GOT3 (cell line): ENCODE measurements at places on chromosomes 5 and 9.

GRCh38 chr5:89703817-89704216 is 705.7 kb downstream of the CETN3 start:
- no peak for DNase-seq

GRCh38 chr9:20713172-20713571 is 29.1 kb downstream of the FOCAD start:
- DNase-seq = no peak

DNA sequence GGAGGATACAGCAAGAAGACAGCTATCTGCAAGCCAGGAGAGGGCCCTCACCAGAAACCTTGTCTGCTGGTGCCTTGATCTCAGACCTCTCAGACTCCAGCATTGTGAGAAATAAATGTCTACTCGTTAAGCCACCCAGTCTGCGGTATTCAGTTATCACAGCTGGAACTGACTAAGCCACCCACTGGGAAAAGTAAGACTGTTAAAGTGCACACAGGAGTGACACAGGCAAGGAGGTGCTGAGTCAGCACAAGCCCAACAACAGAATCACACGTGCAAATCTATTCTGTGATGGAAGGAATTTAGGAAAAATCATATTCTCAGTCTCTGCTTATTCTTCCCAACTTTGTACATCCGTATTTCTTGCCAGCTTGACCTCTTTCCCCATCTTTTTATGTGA is 200.0 kb downstream of the NR2F1-AS1 start:
- no peak for DNase-seq

DNA sequence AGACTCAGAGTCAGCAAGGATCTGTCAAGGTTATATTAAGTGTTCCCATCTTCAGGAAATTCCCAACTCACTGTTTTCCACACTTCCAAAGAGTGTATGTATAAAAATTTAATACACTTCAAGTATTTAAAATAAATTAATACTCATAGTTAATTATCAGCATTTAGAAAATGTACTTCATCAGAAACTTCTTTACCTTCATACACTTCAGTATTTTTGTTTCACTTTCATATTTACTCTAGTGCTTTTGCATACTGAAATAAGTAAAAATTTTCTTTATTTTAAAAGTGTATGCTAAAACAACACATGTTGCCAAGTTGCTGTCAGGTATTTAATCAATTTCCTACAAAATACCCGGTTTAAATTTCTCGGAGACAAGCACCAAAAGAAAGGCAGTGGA is 16.5 kb downstream of the RICTOR start:
- no peak for DNase-seq

- DNase-seq = no peak
Measured at GRCh38 chr5:50292735-50293394, 148.2 kb downstream of the EMB start.

DNA sequence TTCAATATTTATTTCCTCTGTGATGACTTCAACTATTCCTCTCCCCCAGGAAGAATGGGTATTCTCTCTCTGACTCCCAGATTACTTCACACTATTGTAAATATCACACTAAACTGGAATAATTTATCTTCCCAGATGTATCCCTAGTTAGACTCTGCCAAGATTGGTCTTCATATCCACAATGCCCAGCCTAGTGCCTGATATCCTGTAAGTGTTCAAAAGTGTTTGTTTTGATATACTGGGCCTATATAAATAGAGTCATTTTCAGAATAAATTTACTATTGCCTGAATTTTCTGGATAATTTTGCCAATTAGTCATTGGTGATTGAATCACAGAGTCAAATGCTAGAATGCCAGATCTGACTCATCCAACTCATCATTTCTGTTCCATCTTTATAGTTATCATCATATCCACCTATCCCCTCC is 143.7 kb upstream of the TNC start:
- no peak for DNase-seq

GRCh38 chr9:119961774-119962424 is 592.7 kb upstream of the BRINP1 start:
- DNase-seq = no peak

GRCh38 chr5:141713616-141714309 is 31.7 kb upstream of the ARAP3 start:
- no peak for DNase-seq

GRCh38 chr9:98778711-98779530 is 17.4 kb downstream of the ANKS6 start:
- no peak for DNase-seq

- DNase-seq = no peak
Measured at GRCh38 chr9:110371411-110372007, 33.8 kb upstream of the TXNDC8 start.

GRCh38 chr5:125987677-125988255 is 435.4 kb upstream of the GRAMD2B start:
- DNase-seq = no peak

DNA sequence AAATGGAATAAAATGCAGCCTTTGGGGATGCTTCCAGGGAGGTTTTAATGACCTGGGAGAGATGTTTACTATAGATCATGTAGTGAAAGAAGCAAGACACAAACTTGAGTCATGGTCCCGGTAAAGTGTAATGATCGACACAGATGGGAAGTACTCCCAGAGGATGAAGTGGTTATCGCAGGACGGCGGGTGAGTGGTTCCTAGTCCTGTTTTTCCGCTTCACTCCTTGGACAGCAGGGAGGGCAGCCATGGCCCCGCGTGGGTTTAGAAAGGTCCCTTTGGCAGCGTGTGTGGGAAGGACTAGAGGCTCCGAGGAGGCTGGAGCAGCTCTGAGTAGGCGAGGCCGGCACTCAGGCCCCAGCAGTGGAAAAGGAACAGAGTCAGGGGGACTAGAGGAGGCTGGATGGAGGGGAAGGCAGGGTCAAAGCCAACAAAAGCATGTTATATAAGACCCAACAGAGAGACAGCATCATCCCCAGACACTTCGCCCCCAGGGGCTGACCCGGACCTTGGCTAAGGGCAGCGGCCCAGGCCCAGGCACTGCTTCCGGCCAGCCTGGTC is 49.2 kb upstream of the STXBP1 start:
- no peak for DNase-seq

DNA sequence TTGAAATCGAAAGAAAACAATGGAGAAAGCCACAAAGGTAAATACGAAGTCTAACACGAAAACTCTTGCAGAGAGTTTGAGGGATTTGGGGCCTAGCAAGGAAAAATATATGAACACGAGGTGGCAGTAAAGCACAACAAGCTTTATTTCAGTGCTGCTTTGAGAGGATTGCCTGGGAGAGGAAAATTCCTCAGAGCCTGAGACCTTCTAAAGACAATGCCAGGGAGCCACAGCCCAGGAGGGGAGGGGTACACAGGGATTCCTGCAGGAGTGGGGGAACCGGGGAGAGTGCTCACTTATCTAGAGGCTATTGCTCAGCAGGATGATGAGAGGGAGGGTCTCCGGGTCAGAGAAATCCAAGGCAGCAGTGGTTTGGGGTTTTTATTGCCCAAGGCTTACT is 134.9 kb upstream of the ADCY2 start:
- no peak for DNase-seq

DNA sequence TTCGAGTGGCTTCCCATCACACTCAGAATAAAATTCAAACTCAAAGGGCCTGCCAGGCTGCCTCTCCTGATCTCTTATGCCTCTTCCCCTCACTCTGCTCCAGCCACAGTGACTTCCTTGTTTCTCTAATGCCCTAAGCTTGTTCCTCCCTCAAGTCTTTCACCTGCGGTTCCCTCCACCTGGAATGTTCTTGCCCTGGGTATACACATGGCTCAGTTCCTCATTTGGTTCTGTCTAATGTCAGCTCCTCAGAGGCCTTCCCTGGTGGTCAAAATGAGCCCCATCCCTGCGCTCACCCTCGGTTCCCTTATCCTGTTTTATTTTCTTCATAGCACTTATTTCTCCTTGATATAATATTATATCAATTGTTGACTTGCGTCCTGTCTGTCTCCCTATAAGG is 12.7 kb upstream of the CYSTM1 start:
- DNase-seq = no peak

DNA sequence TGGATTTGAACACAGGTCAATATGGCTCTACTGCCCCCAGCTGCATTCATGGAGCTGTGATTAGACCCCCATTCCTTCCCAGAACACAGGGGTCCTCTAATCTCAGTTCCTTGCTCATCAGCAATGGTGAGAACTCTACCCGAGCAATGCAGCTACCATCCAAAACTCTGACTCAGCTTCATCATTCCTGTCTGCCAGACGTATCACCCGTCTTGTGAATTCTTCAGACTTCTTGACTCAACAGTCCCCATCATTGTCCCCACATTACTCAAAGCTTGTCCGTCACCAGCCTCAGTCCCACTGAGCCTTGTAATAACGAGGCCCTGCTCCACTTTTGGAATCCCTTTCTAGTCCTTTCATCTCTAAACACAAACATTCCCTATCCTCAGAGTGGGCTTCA is 36.3 kb upstream of the STX17 start:
- no peak for DNase-seq

GRCh38 chr5:157550663-157551062 is 24.9 kb downstream of the ADAM19 start:
- DNase-seq = no peak

- DNase-seq = no peak
Measured at GRCh38 chr9:127877566-127877998, at the start of gene AK1. Gene AK1, minus strand, starts transcription at chr9:127877675. Its CDS starts 3,058 bp downstream, at chr9:127874617.

- DNase-seq = peak; percentile 31
Measured at GRCh38 chr9:131678499-131679111, 61.3 kb downstream of the RAPGEF1 start.

- DNase-seq = no peak
Measured at GRCh38 chr9:125085703-125086477, 57.4 kb downstream of the SCAI start.

DNA sequence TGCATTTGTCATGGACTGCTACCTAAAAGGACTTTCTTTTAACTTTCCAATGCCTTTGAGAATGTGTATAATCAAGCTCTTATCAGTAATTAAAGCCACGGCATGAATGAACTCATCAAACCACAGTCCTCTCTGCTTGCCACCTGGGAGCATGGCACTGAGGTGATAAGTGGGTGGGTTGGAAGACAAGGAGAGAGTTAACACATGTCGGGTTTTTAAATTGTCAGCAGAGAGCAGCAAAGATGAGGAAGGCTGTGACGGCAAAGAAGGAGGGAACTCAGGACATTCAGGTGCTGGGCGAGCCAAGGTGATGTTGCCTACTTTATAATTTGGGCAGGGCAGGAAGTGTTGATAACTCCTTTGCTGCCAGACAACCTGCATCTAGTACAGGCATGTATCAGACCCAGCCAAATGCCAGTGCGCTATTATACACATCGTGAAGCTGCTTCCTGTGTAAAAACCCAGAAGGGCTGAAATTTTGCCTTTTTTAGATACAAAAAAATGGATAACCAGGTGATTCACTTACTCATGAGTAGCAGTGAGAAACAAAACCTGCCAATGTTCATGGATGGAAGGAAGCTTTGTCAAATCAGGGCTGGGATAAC is 269.1 kb downstream of the KIF4B start:
- no peak for DNase-seq

- no peak for DNase-seq
Measured at GRCh38 chr5:82151662-82152061, 126.5 kb downstream of the RPS23 start.

DNA sequence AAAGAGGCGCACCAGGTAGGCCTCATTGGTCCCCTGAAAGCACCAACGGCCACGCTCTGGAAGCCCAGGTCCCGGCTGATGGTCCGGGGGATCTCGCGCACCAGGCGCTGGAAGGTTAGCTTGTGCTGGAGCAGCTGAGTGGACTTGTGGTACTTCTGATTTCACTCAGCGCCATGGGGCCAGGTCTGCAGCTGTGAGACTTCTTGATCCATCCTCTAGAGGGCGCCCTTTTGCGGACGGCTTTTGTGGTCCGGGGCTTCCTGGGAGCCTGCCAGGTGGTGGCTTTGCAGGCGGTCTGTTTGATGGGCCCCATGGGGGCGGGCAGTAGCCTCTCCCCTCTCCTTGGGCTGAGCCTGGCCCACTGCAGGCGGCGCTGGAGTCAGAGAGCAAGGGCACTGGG is 10.4 kb downstream of the TAF11L12 start:
- DNase-seq = no peak

DNA sequence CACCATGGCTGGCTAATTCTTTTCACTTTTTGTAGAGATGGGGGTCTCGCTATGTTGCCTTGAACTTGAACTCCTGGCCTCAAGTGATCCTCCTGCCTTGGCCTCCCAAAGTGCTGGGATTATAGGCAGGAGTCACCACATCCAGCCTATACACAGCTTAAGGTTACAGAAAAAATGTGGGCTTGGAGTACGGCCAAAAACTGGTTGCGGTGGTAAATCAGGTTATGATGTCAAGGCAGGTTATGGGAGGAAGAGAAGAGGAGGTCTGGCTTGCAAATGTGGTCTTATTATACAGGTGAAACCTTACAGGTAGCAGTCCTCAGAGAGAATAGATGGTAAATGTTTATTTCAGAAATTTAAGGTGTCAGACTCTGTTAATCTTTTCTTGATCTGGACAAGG is 30.7 kb upstream of the SYK start:
- no peak for DNase-seq

DNA sequence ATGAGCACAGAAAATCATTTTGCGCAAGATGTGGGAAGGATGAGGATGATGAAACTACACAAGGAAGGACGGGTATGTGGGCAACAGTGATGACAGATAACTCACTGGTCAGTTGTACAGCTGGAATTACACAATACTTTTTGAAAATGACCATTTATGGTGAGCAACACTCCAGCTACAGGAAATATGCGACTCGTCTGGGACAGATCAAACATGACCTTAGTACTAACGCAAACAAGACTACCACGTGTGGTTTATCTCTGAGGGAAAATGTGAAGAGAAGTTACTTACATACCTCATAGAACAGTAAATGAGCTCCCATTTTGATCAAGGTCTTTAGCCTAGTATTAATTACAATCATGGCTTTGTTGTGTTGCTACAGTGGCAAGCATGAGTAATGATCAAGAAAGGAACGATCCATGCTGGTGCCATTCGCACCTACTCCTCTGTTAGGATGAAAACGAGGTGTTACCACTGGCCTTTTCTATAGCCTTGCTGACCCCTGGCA is 456.9 kb downstream of the BNC2 start:
- no peak for DNase-seq

- no peak for DNase-seq
Measured at GRCh38 chr5:172807766-172808311, 26.2 kb upstream of the ERGIC1 start.

DNA sequence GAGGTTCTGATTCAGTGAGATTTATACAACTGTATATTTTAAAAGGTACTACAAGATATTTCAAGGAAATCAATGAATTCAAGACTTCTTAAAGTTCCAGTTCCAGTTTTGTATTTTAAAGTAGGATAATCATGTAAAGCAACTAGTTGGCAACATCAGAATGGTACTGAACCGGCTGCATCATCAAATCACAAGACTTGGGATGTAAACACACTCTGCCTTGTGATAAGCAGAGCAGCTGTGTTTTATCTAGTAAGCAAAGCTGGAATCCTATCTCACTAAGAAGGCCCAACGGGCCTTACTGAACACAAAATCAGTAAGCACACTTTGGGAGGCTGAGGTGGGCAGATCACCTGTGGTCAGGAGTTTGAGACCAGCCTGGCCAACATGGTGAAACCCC is 327.2 kb upstream of the NREP start:
- no peak for DNase-seq

- no peak for DNase-seq
Measured at GRCh38 chr5:429453-430188, 13.4 kb upstream of the EXOC3 start.

GRCh38 chr5:4189317-4189716 is 593.7 kb downstream of the IRX1 start:
- no peak for DNase-seq
